ENCODE measurements at places on chromosomes 12 and 14.
A peak's percentile ranks its signal among the peaks of the same experiment; 100 is the strongest.

DNA sequence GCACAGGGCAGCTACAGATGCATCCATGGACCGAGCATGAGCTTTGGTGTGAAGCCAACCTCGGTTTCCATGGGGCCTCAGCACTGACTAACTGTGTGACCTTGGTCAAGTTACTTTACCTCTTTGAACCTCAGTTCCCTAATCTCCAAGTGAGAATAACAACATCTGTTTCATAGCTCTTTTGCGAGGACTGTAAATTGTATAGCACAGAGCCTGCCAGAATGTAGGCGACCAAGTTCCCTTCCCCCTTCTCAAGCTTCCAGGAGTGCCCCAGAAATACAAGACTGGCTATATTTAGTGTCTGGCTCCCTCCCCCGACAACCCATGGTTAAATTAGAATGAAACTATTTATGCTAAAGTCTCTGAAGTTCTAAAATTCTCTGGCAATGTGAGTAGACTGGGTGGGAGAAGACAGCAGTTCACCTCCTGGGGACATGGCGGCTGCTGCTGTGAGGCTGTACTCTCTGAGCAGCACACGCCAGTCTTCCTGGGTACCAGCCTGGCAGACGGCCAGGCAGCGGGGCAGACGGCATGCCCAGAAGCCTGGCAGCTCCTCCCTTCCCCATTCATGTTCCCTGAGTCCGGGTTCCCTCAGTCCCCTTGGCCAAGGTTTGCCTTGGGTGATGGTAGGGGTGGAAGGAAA, 22.0 kb upstream of the TMED10 start:
- DNase-seq = no peak
- no peaks in the 10 kb centered on the region for H3K36me3 ChIP-seq
- no peak overlapping the region for H3K27ac ChIP-seq

DNA sequence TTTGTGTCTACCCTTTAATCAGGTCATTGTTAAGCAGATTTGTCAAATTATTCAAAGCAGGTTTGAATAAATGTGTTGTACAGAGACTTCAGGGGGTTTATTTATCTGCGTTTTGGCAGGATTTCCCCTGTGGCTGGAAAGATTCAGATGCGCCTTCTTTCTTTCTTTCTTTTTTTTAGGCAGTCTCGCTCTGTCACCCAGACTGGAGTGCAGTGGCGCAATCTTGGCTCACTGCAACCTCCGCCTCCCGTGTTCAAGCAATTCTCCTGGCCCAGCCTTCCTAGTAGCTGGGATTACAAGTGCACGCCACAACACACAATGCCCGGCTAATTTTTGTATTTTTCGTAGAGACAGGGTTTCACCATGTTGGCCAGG, 6.3 kb upstream of the NANOGNB start:
- H3K36me3 ChIP-seq = no peaks in the 10 kb centered on the region
- no peak overlapping the region for H3K4me3 ChIP-seq

DNA sequence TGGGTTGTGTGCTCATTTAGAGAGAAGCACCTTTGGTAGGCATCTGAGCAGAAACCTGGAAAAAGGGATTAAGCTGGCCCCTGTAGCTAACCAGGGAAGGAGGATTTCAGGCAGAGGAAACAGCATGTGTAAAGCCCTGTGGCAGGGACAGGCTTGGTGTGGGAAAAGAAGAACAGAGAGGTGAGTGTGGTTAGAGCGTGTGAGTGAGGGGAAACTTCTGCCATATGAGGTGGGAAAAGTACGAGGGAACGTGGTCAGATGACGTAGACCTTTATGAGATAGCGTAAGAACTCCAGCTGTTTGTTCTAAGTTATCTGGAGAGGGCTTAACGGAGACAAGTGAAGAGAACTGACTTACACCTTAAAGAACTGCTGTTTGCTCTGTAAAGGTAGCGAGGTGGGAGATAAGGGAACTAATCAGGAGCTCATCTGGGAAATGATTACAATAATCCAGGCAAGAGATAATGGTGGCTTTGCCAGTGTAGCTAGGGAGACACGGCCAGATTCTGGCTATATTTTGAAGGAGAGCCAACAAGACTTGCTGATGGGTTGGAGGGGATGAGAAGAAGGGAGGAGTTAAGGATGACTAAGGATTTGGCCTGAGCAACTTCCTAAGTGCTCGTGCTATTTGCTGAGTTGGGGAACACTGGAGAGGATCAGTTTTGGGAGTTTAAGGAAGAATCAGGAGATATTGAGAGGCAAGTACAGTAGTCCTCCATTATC, 234.0 kb downstream of the ETNK1 start:
- H3K36me3 ChIP-seq = no peaks in the 10 kb centered on the region
- H3K4me3 ChIP-seq = no peak overlapping the region
- no peaks in the 10 kb centered on the region for H3K4me1 ChIP-seq
- DNase-seq = no peak
- H3K27ac ChIP-seq = no peak overlapping the region

GRCh38 chr12:121576851-121577391, 3.9 kb downstream of the KDM2B start:
- peaks cover 25% of the 10 kb centered on the region for H3K4me1 ChIP-seq
- DNase-seq = no peak
- no peaks in the 10 kb centered on the region for H3K27me3 ChIP-seq

GRCh38 chr12:76375470-76375869, 27.3 kb upstream of the BBS10 start:
- no peaks in the 10 kb centered on the region for H3K27me3 ChIP-seq
- no peak overlapping the region for H3K27ac ChIP-seq
- no peaks in the 10 kb centered on the region for H3K4me1 ChIP-seq
- peaks cover 27% of the 10 kb centered on the region for H3K36me3 ChIP-seq
- no peak overlapping the region for H3K4me3 ChIP-seq

GRCh38 chr14:84541018-84541417, 988.9 kb upstream of the FLRT2 start:
- no peak overlapping the region for H3K27ac ChIP-seq
- no peaks in the 10 kb centered on the region for H3K4me1 ChIP-seq
- no peak overlapping the region for H3K4me3 ChIP-seq
- H3K27me3 ChIP-seq = no peaks in the 10 kb centered on the region

- no peaks in the 10 kb centered on the region for H3K27me3 ChIP-seq
- H3K27ac ChIP-seq = no peak overlapping the region
- peaks cover 74% of the 10 kb centered on the region for H3K36me3 ChIP-seq
- no peak overlapping the region for H3K4me3 ChIP-seq
These were observed 12.3 kb downstream of the METTL3 start for GRCh38 chr14:21498540-21499526.

DNA sequence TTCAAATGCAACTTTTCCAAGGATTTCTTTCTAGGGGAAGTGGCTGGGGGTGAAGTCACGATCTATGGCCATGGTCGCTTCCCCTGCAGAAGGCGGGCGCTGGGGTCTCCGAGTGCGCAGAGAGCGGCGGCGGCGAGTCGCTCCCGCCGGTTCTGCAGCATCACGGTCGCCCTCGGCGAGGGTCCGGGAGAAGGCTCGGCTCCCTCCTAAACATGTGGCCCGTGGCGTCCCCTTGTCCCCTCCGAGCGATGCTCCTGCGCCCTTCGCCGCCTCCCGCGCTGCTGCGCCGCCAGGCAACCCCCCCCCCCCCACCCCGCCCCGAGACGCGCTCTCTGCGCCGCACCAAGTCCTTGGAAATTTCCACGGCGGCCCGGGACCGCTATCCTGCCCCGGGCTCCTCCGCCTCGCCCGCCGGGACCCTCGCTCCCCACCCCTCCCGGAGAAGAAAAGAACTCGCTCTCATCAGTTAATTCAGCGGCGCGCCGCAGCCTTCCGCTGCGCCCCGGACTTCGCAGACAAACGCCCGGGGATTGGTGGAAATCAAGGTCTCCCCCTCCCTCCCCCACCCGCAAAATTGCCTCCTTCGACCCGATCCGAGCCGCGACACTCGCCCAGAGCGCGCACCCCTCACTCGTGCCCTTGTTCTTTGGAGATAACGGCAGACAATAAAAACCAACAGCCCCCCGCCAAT, at the start of gene ST8SIA1:
ST8SIA1 (minus strand) TSS at position 298 of the 691 bp plus-strand sequence. CDS start 475 bp downstream, outside the sequence.
- H3K27ac ChIP-seq = peak within 1 kb of the TSS; percentile 73
- H3K4me1 ChIP-seq = peaks cover 21% of the 10 kb centered on the region

- H3K27ac ChIP-seq = peak overlapping the region; percentile 16
- no peak for DNase-seq
- H3K36me3 ChIP-seq = no peaks in the 10 kb centered on the region
- peaks cover 12% of the 10 kb centered on the region for H3K4me1 ChIP-seq
- H3K27me3 ChIP-seq = no peaks in the 10 kb centered on the region
- no peak overlapping the region for H3K4me3 ChIP-seq
These were observed 142.8 kb downstream of the BTG1 start for GRCh38 chr12:92002673-92003382.

Measured in CD8-positive, alpha-beta memory T cell (primary cell).